ENCODE measurements at places on chromosomes 3 and 15.

DNA sequence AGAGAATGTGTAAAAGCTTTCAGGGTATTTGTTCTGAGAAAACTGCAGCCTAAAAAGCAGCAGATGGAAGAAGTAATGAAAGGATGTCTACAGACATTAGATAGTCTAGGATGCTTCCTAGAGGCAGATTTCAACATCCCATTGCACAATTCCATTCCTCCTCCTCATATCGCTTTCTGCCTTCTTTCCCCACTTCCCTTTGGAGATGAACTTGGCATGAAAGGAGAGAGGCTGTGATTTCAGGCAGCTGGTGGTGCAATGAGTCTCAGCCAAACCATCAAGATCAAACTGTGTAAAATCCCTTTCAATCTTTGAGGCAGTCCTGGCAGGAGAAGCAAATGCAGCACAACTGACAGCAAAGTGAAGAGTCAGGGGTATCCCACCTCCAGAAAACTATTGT, 438.7 kb upstream of the KCNMB2 start:
- DNase-seq = no peak

- DNase-seq = no peak
Observed at GRCh38 chr15:37581866-37582532, 352.4 kb upstream of the TMCO5A start.

DNA sequence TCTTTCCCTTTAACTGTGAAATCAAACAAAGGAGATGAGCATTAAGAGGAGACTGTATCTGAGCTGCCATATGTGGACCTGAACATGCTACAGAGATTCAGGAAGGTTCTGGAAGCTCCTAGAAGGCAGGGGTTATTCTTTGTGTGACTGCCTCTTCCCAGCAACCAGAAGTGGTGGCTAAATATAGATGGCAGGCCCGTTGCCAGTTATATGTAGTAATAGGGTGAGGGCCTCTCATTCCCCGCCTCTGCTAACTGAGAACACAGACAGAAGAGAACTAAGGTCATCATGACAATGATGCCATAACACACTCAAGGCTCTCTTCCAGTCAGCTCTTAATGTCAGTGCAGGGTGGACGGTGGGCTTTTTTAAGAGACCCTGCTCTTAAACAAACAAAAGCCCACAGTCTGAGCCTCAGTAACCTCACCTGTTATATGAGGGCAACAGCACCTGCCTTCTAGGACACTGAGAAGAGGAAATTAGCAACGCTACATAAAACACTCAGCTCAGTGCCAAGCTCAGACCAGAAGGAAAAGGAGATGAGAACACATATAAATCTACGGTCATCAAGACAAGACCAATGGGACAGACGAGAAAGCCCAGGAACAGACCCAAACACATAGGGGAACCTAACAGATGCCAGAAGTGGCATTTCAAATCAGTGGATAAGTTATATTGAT, 22.3 kb downstream of the CFAP92 start:
- no peak for DNase-seq

DNA sequence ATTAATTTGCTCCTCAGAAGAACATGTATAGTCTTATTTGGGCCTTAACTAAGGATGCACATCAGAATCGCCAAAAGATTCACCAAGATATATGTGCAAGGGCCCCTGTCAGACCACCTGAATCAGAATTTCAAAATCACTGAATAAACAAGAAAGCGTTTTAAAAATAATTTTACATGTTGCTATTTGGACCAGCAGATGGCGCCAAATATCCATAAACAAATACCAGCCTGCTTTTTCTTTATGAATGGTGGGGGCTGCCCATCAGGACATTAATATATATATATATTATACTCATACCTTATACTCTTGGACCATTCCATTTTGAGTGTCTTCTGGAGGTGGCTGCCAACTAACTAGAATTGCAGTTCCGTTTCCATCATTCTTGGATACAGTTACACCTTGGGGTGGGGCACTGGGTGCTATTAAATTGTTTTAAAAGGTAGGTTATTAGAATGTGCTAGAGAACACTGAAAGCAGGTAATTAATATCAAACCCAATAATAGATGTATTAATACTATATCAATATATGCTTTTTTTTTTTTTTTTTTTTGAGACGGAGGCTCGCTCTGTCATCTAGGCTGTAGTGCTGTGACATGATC, 1108.3 kb downstream of the ROBO1 start:
- DNase-seq = no peak

All from left renal cortex interstitium (tissue), 4 donors.